Effector CD4-positive, alpha-beta T cell (primary cell): ENCODE measurements at places on chromosomes 7 and 10.

DNA sequence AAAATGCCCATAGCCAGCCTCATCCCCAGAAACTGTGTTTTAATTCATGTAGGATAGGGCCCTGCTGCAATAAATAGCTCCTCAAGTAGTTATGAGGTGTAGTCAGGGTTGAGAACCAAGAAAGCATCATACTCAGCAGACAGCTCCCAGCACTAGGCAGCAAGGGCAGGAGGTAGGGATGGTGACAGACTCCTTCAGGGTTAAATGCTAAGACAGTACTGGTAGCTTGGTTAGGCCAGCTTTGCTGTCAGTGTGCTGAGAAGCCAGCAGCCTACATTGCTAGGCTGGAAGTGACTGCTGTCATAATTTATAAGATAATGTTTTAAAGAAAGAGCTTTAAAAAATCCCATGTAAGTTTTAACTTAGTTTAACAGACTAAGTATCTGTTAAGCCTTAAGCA, 113.9 kb upstream of the IMMP2L start:
- DNase-seq = no peak

DNA sequence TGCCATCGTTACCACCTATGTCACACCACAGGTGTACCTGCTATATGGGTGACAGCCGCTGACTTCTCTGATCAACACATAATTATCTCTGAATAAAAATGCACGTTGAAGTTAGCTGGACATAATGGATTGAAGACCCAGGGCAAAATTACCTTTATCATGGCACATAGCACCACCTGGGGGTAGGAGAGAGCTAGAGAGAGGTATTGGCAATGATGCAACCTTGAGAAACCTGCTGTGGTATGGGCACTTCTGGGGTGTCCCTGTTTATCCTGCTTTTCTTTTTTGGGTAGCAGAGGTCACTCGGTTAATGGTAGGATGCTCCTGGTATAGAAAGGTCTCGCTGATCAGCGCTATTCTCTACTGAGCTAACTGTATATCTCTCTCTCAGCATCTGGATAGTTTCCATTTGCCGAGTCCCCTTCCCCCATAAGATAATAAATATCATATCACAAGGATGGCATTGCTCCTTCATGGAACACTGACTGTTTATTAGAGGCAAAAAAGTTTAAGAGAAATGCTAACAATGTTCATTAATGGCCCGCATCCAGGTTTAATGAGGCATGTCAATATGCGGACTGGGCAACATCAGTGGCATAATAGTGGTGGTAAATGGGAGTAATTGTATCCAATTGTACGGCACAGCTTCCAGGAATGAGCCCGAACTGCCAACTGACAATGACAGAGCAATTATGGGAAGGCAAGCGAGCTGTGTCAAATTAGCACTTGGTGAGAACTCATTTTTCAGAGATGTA, 323.1 kb downstream of the TFEC start:
- no peak for DNase-seq

GRCh38 chr10:6936931-6937330, 356.9 kb upstream of the PRKCQ start:
- DNase-seq = no peak

- no peak for DNase-seq
Measured at GRCh38 chr7:46220066-46220630, 299.1 kb upstream of the IGFBP3 start.

DNA sequence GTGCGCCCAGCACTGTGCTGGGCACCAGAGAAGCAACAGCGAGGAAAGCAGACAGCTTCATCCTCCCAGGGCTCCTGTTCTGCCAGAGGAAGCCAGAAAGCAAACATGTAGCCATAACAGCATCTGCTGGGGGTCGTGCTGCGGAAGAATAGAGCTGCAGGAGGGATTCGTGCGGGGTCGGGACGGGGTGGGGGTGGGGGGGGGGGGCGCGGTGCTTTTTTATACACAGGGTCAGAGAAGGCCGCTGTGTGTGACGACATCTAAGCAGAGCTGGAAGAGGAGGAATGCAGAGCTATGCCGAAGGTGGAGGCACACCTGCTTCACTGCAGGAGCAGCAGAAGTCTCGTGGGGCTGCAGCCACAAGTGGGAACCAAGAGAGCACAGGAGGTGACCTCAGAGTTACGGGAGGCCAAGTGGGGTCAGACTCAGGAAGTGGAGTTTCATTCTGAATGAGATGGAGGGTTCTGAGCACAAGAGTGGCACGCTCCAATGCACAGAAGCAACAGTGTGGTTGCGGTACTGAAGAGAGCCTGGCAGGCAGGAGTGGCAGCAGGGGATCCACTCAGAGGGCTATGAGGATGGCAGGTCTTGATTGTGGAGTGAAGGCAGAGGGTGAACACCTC, 11.1 kb downstream of the PKD1L1 start:
- DNase-seq = no peak

DNA sequence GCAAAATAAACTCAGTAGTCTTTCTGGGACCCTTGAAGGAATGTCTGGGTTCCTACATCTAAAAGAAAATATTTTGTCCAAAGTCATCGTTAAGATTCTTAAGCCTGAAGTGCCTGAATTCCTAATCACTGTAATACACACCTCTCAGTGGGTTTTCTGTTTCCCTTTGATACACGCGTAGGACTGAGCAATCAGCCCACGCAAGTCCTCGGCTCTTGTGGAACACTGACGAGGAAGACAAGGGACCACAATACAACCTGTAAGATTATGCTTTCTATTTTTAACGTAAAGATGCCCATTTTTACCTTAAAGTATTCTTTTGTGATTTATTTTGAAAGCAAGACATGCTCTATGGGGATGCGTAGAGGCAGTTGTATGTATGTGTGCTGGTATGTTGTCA, 472.8 kb upstream of the CELF2 start:
- DNase-seq = no peak

DNA sequence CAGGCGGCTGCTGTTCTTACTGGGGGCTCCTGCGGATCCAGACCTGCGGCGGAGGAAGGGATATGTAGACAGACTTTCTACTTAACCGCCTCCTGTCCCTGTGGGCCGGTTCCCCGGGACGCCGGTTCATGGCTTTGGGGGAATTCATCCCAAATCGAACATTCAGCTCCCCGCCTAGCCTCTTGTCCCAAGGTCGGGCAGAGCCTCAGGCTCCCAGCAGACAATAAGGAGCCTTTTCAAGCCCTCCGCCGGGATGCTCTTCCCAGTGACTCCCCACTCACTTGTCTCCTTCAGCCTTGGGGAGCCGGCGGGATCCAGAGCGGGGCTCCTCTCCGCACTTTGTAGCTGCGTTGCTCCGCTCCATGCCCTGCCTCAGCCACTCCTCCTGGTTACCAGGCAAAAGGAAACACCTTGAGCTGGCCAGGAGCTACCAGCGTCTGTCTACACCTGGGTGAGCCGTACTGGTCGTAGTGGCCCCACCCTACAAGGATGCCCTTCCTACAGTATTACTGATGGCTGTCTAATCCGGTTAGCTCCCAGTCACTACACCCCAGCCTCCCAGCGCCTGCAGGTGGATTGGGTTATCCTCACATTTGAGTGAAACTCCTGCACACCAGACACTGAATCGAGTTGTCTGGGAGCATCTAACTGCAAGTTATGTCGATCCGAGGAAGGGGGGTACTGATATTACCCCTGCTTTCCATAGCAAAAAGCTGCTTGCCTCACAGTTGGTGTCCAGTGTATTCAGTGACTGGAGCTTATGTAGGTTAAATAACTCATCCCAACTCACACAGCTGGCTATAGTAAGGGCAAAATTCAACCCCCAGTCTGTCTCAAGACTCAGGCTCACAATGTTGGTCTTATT, at the start of gene C10orf95:
Gene C10orf95, minus strand, starts transcription at position 439 of the 865 bp plus-strand sequence. CDS start 450 bp downstream, outside the sequence.
- DNase-seq = no peak

DNA sequence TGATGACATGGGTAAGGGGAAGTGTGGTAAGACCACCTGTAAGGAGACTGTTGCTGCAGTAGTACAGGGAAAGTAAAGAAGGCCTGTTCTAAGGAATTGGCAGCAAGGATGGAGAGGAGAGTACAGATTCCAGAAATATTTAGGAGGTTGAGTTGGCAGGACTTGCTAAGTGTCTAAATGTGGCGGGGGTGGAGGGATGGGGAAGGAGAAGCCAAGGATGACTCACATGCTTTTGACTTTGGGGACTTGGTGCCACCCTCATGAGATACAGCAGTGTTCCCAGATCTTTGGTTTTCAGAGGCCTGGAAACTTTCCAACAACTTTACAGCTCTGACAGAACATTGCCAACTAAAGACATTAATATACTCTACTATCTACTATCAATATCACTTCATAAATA, 45.4 kb downstream of the CDK6 start:
- DNase-seq = no peak

GRCh38 chr7:4136501-4137110, 545.5 kb upstream of the FOXK1 start:
- no peak for DNase-seq

- no peak for DNase-seq
Measured at GRCh38 chr7:12620371-12620770, 49.9 kb downstream of the SCIN start.

- DNase-seq = no peak
Measured at GRCh38 chr7:95411036-95411435, 14.9 kb upstream of the PON3 start.

DNA sequence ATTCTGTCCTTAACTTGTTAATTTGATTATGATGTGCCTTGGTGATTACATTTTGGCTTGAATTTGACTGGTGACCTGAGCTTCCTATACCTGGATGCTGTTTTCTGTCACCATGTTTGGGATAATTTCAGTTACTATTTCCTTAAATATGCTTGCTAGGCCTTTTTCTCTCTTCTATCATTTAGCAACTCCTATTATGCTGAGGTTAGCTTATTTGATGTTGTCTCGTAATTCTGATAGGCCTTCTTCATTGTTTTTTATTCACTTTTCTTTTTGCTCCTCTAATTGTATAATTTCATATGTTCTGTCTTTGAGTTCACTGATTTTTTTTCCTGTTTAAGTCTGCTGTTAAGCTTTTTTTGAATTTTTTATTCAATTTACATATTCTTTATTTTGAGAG, 184.9 kb downstream of the ITGB1 start:
- DNase-seq = no peak
